ENCODE measurements at places on chromosomes 4 and X.

DNA sequence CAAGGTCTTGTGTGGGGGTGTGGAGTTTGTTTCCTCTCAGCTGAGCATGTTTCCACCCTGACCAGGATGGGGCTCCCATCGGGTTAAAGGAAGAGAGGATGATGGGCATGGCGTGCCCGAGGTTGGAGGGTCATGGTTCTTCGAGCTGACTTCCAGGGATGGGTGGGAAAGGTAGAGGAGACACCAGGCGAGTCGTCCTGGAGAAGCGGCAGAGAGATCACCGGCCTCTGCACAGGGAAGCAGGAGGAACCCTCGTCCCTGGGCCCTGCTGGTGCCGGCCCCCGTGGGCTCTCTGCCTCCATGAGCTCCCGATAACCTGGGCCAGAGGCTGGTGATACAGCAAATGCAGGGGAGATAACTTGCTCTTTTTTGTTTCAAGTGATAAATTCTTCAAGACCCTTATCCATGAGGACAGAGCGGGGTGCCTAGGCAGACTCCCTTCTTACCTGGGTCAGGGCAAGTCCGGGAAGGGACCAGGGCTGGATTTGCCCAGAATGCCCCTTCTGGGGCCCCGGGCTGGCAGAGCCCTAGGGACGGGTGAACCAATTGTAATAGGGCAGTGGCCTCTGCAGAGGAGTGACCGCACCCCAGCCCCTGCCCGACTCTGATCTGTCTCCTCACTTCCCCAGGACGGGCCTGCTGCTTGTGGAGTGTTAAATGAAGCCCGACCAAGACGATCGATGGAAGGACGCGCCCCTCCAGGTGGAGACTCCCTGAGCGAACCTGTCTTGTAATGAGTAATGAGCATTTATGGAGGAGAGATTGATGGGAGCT, 63.0 kb downstream of the CPZ start:
- DNase-seq: no peak

GRCh38 chr4:167119392-167119791, 114.9 kb downstream of the SPOCK3 start:
- DNase-seq: no peak

DNA sequence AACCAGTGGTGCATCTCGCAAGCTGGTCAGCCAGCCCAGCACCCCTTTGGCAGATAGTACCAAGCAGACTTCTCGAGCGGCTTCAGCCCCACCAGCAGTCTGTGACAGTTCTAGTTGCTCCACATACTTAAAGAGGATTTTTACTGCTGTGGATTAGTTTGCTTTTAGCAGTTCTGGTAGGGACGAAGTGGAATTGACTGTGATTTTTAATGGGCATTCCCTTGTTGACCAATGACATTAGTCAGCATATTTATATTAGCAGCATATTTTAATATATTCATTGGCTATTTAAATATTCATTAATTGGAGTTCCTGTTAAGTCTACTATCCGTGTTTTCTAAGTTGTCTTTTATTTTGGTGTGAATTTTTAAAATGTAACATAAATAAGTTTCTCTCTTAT, 500.9 kb upstream of the FAT1 start:
- DNase-seq: no peak

DNA sequence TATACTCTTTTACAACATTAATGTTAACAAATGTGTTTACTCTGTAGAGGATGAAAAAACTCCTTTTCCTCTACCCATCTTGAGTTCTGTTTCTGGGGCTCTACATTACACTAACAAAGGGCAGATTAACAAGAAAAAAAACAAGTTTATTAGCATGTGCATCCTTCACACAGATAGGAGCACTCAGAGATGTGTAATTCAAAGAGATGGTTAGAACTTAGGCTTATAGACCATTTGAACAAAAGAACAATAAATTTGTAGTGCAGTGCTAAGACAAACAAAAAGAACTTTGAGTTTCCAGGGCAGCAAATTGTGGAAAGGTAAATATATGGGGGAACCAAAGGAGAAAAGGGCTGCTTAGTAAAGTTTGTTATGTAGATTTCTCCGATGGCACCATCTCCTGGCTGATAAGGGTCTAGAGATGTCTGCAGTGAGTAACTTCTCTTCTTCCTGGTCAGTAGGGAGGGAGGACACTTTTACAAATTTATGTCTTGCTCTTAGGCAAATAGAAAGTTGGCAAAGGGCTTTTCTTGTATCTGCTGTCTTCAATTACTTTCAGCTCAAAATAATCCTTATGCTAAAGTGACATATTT, 1249.9 kb upstream of the TENM3 start:
- DNase-seq: peak; percentile 29

- DNase-seq: no peak
Measured at GRCh38 chr4:38582889-38583470, 81.0 kb upstream of the KLF3 start.

DNA sequence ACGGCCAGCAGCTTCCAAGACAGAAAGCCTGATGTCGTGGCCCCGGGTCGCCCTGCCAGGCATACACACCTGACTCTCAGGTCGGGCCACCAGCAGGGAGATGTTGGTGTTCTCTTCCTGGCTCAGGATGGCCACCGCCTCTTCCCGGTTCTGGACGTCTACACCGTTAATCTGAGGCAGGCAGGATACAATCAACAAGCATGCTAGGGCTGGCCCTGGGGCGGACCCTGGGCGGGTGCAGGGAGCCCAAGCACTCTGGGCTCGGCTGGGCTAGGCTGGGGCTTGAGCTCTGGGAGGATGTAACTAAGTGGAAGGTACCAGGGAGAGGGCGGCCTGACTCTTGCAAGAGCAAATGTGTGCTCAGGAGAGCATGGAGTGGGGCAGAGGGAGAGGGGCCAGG, 11.0 kb downstream of the SSR4 start:
- no peak for DNase-seq

GRCh38 chr4:3582091-3582475, 49.9 kb upstream of the LRPAP1 start:
- no peak for DNase-seq

- no peak for DNase-seq
Measured at GRCh38 chr4:174539571-174539970, 17.3 kb upstream of the HPGD start.

Data from HAP-1 (cell line).